ENCODE measurements at places on chromosomes 12 and 14.

GRCh38 chr12:106681210-106681609 is 93.3 kb upstream of the RIC8B start:
- no peaks in the 10 kb centered on the region for H3K27me3 ChIP-seq
- no peak overlapping the region for H3K27ac ChIP-seq
- no peaks in the 10 kb centered on the region for H3K4me1 ChIP-seq
- no peak overlapping the region for H3K4me3 ChIP-seq

DNA sequence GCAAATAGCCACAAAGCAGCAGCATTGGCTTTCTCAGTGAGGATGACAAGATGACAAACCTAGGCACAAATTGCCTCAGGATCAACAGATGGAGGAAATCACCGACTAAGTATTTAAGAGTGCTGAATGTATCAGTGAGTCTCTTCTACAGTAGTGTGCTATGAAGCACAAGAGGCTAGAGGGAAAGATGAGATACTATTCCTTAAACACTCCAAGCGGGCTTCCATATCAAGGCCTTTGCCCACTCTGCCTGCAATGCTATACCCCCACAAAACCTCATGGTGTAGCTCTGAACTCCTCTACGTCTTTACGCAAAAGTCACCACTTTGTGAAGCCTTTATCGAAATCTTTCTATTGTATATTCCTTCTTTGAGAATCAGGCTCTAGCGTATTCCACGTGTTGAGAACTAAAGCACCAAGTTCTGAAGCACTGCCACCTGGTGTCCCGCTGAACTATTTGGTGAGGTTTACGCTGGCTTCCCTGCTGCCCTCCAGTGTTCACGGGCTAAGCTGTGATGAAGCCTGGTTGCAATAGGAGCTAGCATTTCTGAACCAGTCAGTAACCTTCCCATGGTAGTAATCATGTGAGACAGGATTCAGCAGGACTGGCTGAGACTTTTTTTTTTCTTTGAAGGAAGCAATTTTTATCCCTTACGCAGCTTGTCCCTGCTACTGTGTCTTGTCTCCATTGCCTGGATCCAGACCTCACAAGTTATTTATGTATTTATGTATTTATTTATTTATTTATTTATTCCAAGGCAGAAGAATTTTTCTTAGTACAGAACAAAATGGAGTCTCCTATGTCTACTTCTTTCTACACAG is 426.5 kb upstream of the OR4E1 start:
- no peaks in the 10 kb centered on the region for H3K27me3 ChIP-seq
- no peak overlapping the region for H3K4me3 ChIP-seq
- no peaks in the 10 kb centered on the region for H3K36me3 ChIP-seq
- no peak overlapping the region for H3K27ac ChIP-seq
- DNase-seq = peak; percentile 65
- H3K4me1 ChIP-seq = peaks cover 39% of the 10 kb centered on the region

GRCh38 chr12:112023759-112024396 is 10.7 kb downstream of the ERP29 start:
- DNase-seq = no peak
- H3K27me3 ChIP-seq = no peaks in the 10 kb centered on the region
- 0 out of 2 replicates have a peak, but pooled peaks cover 3% of the 10 kb centered on the region for H3K4me1 ChIP-seq
- no peaks in the 10 kb centered on the region for H3K36me3 ChIP-seq
- no peak overlapping the region for H3K27ac ChIP-seq

GRCh38 chr12:54253240-54253639 is 26.7 kb downstream of the CBX5 start:
- no peak overlapping the region for H3K4me3 ChIP-seq
- H3K27ac ChIP-seq = no peak overlapping the region
- DNase-seq = no peak

DNA sequence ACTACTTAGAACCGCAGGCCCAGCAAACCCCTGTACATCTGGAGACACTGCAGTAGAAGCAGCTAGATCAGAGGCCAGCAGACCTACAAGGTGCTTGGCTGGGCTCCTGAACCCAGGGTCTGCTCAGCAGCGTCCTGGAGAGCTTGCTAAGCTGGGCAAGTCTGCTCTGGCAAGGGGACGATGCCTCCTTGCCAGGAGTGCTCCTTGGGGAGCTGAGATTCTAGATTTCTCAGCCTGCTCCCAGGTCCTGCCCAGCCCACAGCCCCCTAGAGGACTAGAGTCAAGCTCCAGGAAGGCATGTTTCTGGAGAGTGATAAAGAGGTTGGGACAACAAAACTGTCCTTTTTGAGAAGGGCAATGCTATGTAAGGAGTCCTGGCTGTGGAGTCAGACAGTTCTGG is 60.3 kb downstream of the HSPB8 start:
- no peak overlapping the region for H3K4me3 ChIP-seq
- H3K4me1 ChIP-seq = no peaks in the 10 kb centered on the region
- no peaks in the 10 kb centered on the region for H3K36me3 ChIP-seq
- H3K27me3 ChIP-seq = no peaks in the 10 kb centered on the region

DNA sequence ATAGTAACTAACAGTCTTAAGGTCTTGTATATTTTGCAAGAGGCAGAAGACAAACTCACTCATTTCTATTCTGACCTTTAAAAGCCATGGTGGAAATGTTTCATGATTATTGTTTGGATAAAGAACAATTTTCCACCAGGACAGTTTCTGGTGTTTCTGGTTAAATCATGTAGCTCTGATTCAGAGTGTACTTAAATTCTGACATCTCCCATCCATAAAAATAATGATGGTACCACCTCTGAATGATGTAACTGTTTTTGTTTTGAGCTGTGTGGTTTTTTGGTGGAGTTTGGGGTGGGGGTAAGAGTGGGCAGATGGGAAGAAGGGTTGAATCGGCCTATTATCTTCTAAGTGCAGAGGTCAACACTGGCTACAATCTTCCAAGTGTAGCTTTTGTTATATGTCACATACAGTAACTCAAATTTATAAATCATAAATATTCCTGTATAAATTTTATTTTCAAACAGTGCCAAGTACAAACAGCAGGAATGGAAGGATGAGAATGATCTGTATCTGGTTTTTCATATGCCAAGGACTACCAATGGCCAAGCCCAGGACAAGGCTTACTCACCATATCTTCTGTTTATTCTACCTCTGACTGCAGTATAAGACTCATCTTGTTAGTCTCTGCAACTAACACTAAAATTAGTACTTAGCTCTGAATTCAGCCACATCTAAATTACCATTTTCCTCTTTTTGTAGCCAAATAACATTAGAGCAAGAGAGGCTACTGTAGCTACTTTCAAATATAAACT is 108.7 kb downstream of the BCAT1 start:
- no peaks in the 10 kb centered on the region for H3K36me3 ChIP-seq
- no peak overlapping the region for H3K27ac ChIP-seq
- no peak overlapping the region for H3K4me3 ChIP-seq

DNA sequence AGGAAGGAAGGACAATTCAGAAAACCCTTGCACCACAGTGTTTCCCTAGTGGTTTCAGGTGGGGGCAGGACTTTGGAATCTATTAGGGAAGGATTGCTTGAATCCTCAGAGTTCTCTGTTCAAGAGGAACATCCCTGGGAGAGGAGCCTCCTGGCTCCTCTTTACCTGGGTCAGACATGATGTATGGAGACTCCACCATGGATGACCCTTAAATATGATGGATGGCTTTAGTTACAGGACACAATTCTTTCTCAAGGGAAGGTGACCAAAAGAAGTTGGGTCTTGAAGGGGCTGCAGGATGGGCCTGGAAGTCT is 396.6 kb downstream of the NRXN3 start:
- DNase-seq = no peak
- no peaks in the 10 kb centered on the region for H3K36me3 ChIP-seq
- H3K4me3 ChIP-seq = no peak overlapping the region
- H3K27me3 ChIP-seq = no peaks in the 10 kb centered on the region
- H3K27ac ChIP-seq = no peak overlapping the region

GRCh38 chr12:22318108-22318737 is 16.3 kb downstream of the ST8SIA1 start:
- H3K4me1 ChIP-seq = no peaks in the 10 kb centered on the region
- H3K27ac ChIP-seq = no peak overlapping the region
- no peak overlapping the region for H3K4me3 ChIP-seq
- H3K27me3 ChIP-seq = no peaks in the 10 kb centered on the region
- H3K36me3 ChIP-seq = no peaks in the 10 kb centered on the region

DNA sequence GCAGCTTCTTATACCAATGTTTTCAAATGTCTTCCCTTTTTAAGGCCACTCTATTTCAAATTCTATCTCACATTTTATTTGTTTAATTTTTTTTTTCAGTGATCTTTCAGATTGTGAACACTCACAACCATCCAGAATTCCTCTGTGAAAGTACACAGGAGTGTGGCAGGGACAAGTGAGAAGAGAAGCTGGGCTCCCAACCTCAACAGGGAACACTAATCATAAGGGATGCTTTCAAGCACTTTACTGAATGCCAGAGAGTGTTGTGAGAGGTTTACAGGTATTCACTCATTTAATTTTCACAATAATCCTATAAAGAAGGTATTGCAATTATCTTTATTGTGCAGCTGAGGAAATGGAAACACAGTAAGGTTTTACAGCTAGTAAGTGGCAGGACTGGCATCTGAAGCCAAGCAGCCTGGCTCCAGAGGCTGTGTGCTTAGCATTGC is 60.1 kb upstream of the PYGL start:
- DNase-seq = no peak
- no peaks in the 10 kb centered on the region for H3K36me3 ChIP-seq

- no peaks in the 10 kb centered on the region for H3K27me3 ChIP-seq
- DNase-seq = peak; percentile 56
Measured at GRCh38 chr12:50637870-50638481, 125.9 kb upstream of the ATF1 start.

DNA sequence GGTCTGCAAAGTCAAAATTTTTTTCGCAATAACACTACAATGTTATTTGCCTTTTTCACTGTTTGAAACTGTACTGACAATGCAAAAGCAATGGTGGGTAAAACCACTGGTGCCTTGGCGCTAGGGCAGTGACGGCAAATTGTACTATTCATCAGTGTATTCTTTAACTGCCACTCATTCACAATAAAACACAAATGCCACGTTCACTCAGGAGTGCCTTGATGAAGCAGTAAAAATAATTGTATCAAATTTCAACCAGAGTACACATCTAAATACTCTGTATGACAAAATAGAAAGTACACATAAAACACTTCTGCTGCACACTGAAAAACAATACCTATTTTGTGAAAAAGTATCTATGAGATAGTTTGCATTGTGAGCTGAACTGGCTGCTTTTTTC is 17.8 kb downstream of the DCAF5 start:
- no peak for DNase-seq
- no peaks in the 10 kb centered on the region for H3K4me1 ChIP-seq
- H3K4me3 ChIP-seq = no peak overlapping the region
- H3K36me3 ChIP-seq = no peaks in the 10 kb centered on the region

GRCh38 chr14:28754209-28754985 is 12.2 kb upstream of the FOXG1 start:
- no peaks in the 10 kb centered on the region for H3K36me3 ChIP-seq
- peak; percentile 12 for DNase-seq
- H3K27me3 ChIP-seq = no peaks in the 10 kb centered on the region
- H3K27ac ChIP-seq = no peak overlapping the region
- H3K4me3 ChIP-seq = no peak overlapping the region
- H3K4me1 ChIP-seq = no peaks in the 10 kb centered on the region

DNA sequence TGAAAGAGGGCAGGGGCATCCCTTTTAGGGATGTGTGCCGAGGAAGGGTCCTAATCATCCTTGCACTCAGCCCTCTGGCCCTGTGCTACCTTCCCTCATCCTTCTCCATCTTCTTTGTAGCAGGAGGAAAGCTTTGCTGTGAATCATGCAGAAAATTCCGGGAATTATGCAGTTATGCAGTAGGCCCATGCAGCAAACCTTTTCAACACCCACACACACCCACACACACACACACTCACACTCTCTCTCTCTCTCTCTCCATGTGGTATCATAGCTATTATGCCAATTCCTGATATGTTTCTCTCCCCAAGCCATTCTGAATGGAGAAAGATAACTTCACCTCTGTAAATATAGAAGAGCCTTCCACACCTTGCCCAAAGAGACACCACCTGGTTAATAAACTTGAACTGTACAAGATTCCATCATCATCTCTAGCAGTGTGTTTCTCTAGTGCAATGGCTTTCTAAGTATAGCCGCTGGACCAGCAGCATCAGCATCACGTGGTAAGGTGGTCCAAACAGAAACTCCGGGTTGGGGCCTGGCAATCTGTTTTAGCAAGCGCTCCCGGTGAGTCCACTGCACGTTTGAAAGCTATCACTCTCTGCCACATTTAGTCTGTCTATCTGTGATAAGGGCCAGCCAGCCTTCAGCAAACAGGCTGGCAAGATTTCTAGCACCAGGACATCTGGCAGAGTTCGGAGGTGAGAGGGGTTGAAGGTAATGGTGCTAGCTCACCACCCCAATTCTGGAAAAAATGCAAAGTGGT is 57.6 kb downstream of the MDM2 start:
- H3K4me3 ChIP-seq = no peak overlapping the region
- H3K27ac ChIP-seq = no peak overlapping the region
- no peak for DNase-seq
- no peaks in the 10 kb centered on the region for H3K36me3 ChIP-seq
- H3K4me1 ChIP-seq = peaks cover 4% of the 10 kb centered on the region

- H3K4me1 ChIP-seq = no peaks in the 10 kb centered on the region
- no peak for DNase-seq
- no peak within 1 kb of the TSS for H3K4me3 ChIP-seq
- H3K27me3 ChIP-seq = no peaks in the 10 kb centered on the region
Measured at GRCh38 chr14:94509356-94509755, at the start of gene SERPINA12. Gene SERPINA12, minus strand, starts transcription at chr14:94509469. Its CDS starts 11,072 bp downstream, at chr14:94498397.
